Hypothalamus (tissue), 51 donors: ENCODE measurements at places on chromosomes 12 and 14.

DNA sequence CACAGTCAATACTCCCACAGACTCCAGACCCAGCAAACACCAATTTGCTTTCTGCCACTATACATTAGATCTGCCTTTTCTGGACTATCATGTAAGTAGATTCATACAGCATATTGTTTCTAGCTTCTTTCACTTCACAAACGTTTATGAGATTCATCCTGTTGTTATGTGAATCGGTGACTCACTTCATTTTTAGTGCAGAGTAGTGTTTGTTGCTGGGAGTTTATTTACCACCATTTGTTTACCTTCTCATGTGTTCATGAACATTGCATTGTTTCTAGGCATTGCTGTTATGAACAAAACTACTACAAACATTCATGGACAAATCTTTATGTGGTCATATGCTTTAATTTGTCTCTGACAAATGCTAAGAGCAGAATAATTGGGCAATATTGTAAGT, 807.8 kb upstream of the TMEM132C start:
- no peak for DNase-seq

- DNase-seq, result no peak
Observed at GRCh38 chr14:93073358-93073707, 42.4 kb downstream of the ITPK1 start.

DNA sequence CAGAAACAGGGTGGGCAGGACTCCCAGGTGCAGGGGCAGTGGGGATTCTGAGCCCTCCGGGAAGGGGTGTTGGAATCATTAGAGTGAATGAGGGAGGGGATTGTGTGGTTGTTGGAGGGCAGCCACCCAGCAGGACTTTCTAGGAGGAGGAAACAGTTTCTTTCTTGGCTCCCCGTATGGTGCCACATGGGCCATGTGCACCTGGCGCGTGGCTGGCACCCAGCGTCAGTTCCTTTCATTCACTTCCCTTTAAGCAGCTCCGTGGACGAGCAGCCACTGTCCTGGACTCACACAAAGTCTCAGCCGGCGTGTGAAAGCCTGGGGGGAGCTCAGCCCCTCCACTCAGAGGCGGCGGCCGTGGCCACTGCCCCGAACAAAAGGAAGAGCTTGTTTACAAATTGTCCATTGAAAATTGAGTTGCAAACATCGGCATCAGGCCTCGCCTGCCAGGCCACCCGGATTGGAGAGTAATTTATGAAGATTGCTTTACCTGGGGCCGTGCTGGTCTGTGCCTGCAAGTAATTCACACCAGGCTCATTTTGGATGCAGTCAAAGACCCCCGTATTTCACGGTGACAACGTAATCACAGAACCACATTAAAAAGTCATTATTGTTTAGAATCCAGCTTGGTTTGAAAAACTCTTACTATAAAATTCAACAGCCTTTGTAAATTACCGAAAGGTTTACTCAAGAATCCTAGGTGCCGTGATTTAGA, 101.7 kb upstream of the C14orf180 start:
- no peak for DNase-seq

GRCh38 chr12:67716817-67717216, 68.3 kb downstream of the DYRK2 start:
- DNase-seq, result no peak

- DNase-seq, result no peak
Observed at GRCh38 chr12:101838628-101839323, 8.0 kb upstream of the GNPTAB start.

GRCh38 chr14:95413289-95414215, 93.8 kb upstream of the CLMN start:
- DNase-seq, result no peak

GRCh38 chr14:34604995-34605394, 25.0 kb downstream of the SNX6 start:
- DNase-seq, result no peak

- no peak for DNase-seq
Observed at GRCh38 chr12:123760267-123760938, 1.7 kb upstream of the DNAH10 start.

DNA sequence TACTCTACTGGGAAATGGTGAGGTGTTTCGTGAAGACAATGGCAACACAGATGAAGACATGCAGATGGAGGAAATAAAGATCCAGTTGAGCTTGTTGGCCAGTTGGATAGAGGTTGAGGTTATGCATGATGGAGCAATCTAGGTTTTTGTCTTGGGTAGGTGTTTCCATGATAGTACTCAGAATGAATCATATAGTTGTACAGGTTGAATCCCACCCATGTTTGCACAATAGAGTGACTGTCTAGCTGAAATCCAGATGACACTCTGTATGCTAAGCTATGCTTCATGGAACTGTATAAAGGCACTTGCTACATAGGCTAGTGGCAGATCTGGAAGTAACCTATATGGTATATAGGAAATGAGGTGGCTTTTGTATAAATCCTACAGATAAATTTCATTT, 264.9 kb downstream of the NAV3 start:
- DNase-seq, result no peak

- no peak for DNase-seq
Observed at GRCh38 chr12:40034156-40034555, 71.7 kb downstream of the SLC2A13 start.

DNA sequence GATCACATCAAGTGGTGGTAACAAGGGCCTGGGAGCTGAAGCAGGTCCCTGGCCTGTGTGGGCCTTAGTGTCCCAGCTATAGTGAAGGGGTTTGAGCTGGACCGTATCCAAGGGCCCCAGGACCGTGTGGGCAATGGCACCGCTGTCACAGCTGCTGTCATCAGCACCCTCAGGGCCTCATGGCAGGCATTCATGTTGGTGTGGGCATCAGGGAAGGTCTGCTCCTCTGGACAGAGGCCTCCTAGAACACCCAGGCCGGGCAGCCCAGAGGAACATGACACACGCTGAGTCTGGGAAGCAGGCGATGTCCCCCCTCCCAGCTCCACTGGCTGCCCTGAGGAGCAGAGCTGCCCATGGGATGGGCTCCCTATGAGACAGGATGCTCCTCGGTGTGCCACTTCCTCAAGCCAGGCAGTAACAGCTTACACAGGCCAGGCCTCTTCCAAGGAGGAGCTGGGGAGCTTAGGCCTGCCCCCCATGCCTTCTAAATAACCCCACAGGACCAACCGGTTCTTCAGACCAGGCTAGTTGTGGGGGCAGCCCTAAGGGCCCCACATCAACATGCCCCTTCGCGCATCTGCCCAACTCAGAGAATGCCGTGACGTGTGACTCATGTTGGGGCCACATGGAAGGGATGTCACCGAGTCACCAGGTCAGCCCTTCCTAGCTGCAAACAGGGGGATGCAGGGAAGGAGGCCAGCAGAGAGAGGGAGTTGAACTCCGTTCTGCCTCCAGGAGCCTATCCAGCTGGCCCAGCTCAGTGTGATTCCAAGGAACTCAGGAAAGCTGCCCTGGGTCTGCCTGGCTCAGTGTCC, 80.4 kb downstream of the PITPNM2 start:
- no peak for DNase-seq

GRCh38 chr14:35380794-35381193, 23.8 kb downstream of the NFKBIA start:
- no peak for DNase-seq

DNA sequence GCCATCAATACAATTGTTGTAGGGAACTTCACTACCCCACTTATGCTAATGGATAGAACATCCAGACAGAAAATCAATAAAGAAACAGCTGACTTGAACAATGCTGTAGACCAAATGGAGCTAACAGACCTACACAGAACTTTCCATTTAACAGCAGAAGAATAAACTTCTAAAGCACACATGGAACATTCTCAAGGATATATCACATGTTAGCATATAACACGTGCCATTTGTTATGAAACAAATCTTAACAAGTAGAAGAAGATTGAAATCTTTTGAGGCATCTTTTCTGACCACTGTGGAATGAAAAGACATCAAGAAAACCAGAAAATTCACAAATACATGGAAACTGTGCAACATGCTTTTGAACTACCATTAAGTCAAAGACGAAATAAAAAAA, 62.5 kb upstream of the RNU6-8 start:
- no peak for DNase-seq

DNA sequence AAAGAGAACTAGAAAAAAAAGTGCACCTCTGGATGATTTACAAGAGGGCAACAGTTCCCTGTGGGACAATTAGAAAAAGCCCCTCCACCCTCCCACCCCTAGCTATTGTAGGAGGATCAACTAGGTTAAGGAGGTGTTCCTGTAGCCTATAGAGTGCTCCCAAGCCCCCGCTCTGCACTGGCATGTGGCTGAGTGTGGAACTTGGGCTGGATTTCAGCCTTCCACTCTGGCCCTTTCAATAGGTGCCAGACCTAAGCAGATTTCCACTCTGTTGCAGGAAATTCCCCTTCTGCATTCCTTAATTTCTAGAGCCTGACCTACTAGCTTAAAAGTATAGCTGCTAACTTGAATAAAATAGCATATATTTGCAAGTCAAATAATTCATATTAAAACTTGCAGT, 2.8 kb downstream of the NFATC4 start:
- no peak for DNase-seq

DNA sequence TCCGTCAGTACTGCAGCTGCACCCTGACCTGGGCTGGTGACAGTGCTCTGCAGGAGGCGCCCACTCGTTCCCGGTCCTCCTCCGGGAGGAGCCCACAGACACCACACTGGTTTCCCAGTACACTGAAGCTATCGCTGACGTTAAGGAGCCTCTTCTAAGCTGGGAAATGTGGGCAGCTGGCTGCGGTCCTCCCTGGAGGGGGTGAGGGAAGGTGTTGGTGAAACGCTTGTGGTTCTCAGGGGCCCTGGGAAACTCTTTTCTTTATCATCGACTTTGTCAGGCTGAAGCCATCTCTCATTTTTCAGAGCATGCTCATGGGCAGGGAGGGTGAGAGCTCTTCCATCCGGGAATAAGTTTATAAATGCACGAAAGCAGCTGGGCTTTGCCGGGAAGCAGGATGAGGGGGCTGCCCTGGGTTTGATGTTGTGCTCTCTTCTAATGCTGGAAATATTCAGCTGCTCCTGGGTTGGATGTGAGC, 176.0 kb downstream of the CHST11 start:
- DNase-seq, result no peak

GRCh38 chr12:104056419-104056972, 6.5 kb upstream of the GLT8D2 start:
- no peak for DNase-seq

- DNase-seq, result no peak
Observed at GRCh38 chr12:50637870-50638481, 125.9 kb upstream of the ATF1 start.

DNA sequence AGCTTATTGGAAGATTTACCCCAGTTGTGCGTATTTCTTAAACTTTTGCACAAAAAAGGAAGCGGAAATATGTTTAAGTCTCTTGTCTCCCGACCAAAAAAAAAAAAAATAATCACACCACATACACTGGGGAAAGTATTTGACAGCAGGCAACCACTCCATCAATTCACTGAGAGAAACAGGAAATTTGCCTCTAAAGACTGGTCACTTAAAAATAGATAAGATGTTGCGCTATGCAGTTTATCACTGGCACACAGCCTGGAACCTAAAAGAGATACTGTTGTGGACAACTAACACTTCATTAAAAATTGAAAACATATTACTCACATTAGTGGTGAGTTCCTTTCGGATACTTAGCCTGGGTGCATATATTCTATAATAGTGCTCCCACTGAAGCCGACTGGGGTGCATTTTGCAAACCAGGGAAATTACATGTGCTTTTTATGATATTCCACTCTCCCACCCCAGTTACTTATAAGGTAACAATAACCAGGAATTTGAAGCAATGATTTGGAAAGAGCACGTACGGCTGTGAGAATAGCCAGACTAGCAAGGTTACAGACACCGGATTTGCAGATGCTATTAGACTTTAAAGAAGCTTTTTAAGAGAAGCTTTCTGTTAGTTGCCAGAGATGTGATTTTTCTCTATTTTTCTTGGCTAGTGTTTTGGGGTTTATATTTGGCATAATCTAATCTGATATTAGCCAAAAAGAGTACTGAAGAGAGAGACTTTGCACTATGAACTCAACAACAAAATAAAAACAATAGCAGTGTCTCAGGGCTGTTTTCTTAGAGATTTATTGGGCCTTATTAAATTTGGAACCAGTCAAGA, 311.5 kb downstream of the NOVA1 start:
- DNase-seq, result no peak

GRCh38 chr12:117502633-117503032, 141.2 kb upstream of the NOS1 start:
- DNase-seq, result no peak

GRCh38 chr12:77999074-77999715, 168.5 kb downstream of the NAV3 start:
- no peak for DNase-seq

- no peak for DNase-seq
Observed at GRCh38 chr12:129693731-129694130, 210.1 kb downstream of the TMEM132D start.

DNA sequence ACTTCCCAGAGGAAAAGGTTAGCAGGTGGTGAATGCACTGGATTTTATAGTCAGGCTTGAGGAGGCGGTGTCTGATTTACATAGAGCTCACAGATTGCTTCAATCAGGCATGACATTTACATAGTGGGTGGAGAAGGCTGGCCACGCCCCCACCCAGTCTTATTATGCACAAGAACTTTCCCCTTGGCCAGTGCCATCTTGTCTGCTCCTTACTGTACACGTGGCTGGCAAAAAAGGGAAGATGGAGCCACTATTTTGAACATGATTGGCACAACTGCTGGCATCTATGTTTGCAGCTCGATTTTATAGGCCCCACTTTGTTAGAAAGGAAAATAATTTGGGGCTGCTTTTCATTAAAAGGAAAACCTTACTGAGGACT, 10.9 kb upstream of the LGMN start:
- no peak for DNase-seq

- DNase-seq, result no peak
Observed at GRCh38 chr14:50237427-50237826, 6.0 kb upstream of the SOS2 start.

DNA sequence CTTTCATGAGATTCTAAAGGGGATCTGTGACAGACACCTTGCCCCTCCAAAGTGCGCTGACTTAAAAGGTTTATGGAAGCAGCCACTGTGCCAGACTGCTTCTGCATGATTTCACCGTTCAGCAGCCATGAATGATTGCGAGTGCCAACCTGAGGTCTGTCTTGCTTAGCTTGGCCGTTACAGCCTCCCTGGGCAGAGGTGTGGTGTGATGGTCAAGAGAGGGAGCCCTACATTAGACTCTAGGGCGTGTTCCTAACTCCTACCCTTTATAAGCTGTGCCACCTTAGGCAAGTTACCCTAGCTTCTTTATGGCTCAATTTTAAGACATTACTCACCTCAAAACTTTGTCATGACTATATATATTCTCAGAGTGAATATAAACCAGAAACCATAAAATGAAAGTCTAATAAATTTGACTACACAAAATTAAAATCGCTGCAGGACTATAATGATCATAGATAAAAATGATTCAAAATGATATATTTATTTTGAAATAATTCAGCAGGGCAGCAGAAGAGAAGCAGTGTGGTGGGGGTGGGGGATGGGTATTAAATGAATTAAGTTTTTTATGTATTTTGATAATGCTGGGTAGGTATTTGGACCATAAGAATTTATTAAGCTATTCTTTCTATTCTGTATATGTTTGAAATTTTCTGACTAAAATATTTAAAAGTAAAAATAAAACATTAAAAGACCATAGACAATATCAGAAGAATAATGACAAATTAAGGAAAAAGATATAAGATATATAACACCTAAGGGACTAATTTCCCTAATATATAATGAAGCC, 47.7 kb upstream of the MBIP start:
- no peak for DNase-seq
